ENCODE measurements at places on chromosomes 5 and 9.

- no peak for DNase-seq
Observed at GRCh38 chr5:179791881-179792611, 1.7 kb upstream of the LTC4S start.

DNA sequence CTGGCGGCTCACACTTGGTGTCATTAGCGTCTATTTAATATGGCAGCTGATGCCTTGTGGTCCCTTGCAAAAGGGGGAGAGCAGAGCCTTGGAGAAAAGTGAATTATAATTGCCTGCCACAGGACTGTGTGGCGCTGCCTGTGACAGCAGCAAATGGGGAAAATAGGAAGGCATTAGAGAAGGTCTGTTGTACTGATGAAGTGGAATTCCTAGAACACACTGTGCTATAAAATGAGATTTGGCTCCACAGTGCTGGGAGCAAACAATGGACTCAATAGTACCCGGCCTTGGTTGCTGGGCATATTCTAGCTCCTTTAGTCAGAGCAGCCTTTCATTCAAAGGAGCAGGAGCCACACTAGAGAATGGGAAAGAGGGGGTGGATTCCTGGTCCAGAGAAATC lies 21.3 kb downstream of the SEMA6A start:
- DNase-seq = no peak

DNA sequence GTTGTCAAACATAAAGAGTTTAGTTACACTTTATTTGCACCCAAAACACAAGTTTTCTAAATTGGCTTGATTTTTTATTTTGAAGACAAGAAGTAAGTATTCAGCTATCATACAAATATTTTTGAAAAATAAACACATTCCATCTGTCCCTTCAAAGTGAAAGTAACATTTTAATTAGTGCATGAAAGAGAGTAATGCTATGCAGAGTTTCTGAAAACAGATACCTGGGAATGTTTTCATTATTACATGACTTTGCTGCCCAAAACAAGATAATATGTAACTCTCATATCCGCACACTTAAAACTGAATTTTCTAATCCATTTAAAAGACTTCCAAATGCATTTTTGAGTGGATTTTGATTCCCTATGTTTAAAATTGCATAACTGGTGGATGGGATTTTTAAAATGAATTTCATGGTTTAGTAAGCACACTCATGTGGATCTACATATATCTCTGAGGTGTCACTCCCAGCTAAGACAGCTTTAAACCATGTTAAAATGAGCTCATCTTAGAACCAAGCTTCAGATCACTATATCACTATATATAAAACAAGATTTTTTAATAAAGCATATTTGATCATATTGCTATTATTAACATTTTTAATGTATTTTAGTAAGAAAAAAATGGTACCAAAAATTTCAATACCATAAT lies 127.5 kb downstream of the ATPSCKMT start:
- no peak for DNase-seq

- no peak for DNase-seq
Observed at GRCh38 chr5:178428341-178429155, 161.6 kb downstream of the COL23A1 start.

DNA sequence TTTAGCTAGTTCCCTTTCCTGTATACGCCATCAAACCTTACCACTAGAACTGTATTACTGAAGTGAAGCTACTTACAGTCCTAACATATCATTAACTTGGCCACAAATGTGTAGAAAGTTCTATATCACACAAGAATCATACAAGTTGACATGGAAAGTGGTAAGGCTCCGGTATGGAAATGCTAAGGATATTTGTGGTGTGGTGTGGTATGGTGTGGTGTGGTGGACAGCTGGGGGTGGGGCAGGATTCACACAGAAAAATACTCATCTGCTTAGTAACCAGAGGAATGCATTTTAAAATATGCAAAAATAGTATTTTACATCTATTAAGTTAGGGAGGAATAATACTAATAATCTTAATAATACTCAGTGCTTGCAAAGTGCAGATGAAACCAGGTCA lies 69.4 kb downstream of the TRPC7 start:
- no peak for DNase-seq

DNA sequence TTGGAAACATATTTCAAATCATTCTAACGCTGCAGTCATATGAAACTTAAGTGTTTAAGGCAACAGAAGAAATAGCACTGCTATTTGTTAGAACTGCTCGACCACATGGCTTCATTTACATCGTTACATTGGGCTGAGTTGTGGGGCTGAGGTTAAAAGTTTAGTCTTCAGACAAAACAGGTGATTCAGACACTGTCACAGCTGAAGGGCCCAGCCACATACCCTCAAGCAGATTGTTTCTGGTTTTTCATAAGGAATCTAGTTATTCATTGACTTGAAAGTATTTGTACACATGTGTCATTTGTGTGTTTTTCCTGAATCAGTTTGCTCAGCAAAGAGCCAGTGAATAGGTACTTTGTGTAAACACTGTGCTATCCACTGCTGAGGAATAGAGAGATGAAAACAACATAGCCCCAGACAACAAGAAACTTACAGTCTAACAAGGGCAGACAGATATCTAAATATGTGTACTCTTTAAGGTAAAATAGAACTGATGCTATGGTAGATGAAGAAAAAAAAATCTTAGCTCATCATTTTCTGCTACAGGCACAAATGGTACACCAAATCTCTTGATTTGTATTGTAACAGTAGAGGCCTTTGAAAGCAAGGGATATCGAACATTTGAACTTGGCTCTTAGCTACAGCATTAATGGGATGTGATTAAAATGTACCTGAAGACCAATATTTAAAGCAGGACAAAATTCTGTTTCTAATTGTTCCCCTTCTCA lies 357.6 kb upstream of the RPS23 start:
- no peak for DNase-seq

- DNase-seq = no peak
Observed at GRCh38 chr5:1510631-1511030, 13.1 kb downstream of the LPCAT1 start.

DNA sequence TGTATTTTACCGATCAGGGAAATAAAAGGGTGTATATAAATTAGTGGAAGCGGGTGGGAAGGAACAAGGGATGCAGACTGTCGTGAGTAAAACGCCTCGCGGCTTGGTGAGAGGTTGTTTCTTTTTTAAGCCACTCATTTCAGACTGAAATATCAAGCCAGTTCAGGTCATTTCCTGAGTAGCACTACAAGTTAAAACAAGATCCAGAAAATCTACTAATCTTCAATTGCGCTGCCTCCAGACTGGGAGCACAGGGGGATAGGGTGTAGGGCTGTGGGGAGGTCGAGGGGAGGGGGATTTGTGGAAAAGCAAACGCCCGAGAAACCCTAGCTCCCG lies 140.8 kb downstream of the TSSK1B start:
- no peak for DNase-seq

- DNase-seq = no peak
Observed at GRCh38 chr5:96177303-96177869, 215.7 kb upstream of the ELL2 start.

DNA sequence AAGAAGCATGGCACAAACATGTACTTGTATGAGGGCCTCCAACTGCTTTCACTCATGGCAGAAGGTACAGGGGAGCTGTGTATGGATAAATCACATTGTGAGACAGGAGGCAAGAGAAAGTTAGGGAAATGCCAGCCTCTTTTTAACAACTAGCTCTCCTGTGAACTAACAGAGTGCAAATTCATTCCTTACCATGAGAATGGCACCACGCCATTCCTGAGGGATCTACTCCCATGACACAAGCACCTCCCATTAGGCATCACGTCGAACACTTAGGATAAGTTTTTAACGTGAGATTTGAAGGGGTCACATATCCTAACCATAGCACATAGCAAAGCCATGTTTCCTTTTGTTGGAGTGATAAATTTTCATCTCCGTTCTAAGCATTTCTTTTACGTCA lies 747.2 kb upstream of the CHD1 start:
- no peak for DNase-seq

GRCh38 chr9:28342815-28343338 lies 769.6 kb upstream of the C9orf72 start:
- DNase-seq = no peak

DNA sequence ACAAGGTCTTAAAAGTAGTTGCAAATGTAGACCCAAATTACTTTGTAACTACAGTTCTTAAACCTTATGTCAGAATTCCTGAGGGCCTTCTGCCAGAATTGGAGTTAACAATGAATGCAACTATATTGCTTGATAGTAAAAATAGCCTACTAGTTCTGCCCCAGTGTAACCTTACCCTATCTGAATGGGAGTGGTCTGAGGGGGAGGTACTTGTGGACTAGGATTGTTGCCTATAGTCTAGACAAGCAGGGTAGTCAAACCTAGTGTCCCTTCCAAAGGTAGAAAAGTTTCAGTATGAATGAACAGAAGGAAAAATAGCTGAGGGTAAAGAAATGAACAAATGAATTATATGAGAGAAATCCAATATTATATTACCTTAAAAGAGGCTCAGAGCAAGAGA lies 242.2 kb downstream of the PJA2 start:
- no peak for DNase-seq

GRCh38 chr5:28369418-28369817 lies 1331.0 kb upstream of the CDH9 start:
- DNase-seq = no peak

DNA sequence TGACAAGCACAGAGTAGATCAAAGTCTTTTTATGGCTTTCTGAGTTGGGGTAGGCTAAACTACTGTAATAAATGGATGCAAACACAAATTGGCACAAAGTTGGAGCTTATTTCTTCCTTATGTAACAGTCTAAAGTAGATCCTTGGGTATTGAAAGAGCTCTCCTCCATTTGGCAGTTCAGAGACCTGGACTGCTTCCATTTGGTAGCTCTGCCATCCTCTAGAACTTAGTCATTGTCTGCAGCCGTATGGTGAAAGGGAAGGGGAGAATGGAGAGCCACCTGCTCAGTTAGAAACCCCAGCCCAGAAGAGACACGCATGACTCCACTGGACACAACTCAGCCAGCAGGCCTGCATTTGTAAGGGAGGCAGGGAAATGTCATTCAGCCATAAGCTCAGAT lies 345.0 kb downstream of the DMAC1 start:
- no peak for DNase-seq

DNA sequence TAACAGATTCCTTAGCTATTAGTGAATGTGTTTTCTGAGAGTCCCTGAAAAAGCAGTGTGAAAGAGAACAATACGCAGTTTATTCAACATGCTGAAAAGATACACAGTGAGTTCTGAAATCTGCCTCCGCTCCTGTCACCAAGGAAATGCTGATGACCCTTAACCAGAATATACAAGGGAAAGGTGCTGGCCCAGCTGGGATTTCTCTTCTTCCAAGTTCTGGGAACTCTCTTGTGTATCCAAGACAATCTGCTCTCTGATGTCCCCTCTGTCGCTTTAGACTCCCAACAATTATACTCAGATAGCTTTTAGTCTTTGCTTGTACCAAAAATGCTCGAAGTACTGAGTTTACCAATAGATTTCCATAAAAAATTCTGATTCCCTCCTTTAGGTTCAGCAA lies 214.9 kb downstream of the TMEM167A start:
- DNase-seq = no peak

GRCh38 chr5:133333326-133334150 lies 278.8 kb downstream of the FSTL4 start:
- DNase-seq = no peak

GRCh38 chr5:126610160-126610559 lies 9.4 kb downstream of the PHAX start:
- DNase-seq = no peak

DNA sequence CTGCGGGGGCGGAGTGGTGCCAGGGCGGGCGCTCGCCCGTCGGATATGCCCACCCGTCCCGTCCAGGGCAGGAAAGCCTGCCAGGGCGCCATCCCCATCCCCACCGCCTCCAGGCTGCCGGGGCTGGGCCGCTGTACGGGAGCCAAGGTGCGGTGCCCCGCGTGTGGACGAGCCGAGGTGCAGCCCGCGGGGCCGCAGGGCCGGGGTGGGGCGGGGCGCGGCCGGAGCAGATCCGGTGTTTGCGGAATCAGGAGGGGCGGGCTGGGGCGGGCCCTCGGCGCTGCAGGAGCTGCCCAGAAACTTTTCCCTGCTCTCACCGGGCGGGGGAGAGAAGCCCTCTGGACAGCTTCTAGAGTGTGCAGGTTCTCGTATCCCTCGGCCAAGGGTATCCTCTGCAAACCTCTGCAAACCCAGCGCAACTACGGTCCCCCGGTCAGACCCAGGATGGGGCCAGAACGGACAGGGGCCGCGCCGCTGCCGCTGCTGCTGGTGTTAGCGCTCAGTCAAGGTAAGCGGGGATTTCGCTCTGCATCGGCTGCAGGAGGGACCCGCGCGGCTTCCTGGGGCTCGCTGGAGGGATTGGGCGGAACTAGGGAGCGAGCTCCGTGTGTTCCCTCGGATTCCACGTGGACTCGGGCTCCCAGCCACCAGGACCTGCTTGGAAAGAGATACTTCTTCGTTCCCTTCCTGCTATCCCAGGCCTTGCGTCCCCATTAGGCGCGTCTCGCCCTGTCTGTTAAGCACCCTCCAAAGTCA lies at the start of gene ITGA2:
Gene ITGA2, plus strand, starts transcription at position 328 of the 756 bp plus-strand sequence. Its CDS starts 117 bp downstream, at position 445.
- DNase-seq = no peak

DNA sequence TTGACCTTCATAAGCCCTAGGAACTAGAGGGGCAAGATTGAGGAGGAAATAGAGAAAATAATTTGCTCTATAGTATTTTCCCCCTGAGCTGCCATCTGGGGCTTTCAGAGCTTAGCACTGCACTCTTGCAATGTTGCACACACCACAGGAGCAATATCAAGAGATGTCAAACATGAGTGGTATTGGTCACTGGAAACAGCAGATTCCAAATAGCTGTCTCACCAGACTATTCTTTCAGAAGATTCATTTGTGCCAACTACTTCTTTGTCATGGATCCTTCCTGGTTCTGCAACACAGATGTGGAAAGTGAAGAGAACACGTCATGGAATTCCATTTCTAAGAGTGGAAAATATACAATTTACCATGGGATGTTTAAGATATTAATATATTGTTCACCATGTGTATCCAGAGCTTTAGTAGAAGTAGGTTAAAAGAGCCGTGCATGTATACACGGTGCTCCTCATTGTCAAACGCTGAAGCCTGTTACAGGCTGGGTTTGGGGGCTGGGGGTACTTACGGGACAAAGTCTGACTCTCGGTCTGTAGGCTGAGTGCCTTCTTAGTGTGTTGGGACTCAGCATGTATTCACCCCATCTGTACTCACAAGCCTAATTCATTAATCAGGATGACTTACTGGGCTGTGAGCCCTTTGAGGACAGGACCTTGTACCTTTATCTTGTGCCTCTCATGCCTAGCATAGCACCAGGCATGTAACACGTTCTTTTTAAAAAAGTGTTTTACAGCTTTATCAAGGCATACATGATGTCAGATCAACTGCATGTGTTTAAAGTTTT lies 31.4 kb upstream of the GDNF start:
- no peak for DNase-seq

- no peak for DNase-seq
Observed at GRCh38 chr5:74250304-74251102, 390.0 kb downstream of the ENC1 start.

DNA sequence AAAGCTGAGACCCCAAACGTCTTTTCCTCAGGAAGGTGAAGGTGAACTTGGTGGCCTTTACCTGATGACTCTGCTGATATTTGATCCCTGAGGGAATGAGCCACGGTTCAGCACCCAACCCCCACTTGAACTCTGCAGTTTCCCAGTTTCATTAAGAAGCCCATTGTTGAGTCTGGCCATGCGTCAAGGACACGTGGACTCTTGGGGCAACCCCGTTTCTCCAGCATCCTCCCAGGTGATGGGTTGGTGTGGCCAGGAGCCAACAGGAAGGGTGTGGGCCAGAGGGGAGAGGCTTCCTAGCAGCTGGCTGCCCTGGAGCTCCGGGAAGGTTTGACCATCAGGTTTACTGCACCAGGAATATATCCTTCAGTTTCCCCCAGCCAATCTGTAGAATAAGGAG lies 59.5 kb upstream of the GNE start:
- no peak for DNase-seq

GRCh38 chr5:64826541-64826940 lies 57.8 kb downstream of the CWC27 start:
- DNase-seq = no peak
